ENCODE measurements at places on chromosomes 5 and 9.

- DNase-seq = peak; percentile 25
Measured at GRCh38 chr5:143153332-143154119, 250.0 kb downstream of the NR3C1 start.

DNA sequence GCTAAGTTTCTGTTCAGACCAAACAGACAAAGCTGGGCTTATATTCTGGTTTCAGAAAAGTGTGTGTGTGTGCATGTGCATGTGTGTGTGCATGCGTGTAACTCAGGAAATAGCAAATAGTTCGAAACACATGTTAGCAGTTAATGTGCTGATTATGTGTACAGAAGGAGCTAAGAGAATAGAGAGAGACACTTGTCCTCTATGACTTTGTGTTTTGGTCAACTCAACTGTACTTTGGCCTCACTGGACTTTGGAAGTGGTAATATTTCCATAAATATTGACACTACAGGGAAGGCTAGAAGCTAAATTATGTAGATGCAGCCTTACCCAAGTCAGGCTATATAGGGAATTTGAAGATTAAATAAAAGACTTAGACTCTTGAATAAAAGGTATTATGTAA lies 155.5 kb downstream of the RAB3C start:
- no peak for DNase-seq

DNA sequence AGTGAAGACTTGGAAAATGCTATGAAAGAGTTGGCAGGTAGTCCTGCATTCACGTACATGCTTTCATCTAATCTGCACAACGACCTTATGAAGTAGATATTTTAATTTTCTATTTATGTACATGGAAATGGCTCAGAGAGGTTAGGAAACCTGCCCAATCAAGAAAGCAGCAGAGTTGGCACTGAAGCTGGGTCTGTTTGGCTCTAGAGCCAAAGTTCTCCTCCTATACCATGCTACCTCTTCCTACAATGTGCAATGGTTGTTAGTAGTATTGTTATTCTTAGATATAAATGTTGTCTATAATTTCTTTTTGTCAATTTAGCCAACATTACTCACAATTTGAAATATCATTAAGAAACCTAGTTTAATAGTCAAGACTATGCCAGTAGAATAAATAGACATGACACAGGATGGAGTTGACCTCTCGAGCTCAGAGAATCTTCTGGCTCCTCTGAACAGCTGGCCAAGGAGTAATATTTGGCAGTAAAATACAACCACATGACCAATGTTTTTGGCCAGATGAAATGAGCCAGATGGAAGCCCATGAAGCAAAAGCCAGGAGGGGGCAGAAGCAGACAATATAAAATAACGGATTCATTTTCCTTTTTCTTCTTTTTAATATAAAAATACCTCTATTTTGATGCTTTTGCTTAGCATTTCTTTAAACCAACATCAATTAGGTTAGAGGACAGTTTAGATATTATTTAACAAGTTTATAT lies 542.3 kb downstream of the PDE4D start:
- DNase-seq = no peak

GRCh38 chr5:5719292-5719691 lies 296.8 kb downstream of the ICE1 start:
- no peak for DNase-seq

- DNase-seq = no peak
Measured at GRCh38 chr9:114011313-114011712, 66.8 kb downstream of the AMBP start.

DNA sequence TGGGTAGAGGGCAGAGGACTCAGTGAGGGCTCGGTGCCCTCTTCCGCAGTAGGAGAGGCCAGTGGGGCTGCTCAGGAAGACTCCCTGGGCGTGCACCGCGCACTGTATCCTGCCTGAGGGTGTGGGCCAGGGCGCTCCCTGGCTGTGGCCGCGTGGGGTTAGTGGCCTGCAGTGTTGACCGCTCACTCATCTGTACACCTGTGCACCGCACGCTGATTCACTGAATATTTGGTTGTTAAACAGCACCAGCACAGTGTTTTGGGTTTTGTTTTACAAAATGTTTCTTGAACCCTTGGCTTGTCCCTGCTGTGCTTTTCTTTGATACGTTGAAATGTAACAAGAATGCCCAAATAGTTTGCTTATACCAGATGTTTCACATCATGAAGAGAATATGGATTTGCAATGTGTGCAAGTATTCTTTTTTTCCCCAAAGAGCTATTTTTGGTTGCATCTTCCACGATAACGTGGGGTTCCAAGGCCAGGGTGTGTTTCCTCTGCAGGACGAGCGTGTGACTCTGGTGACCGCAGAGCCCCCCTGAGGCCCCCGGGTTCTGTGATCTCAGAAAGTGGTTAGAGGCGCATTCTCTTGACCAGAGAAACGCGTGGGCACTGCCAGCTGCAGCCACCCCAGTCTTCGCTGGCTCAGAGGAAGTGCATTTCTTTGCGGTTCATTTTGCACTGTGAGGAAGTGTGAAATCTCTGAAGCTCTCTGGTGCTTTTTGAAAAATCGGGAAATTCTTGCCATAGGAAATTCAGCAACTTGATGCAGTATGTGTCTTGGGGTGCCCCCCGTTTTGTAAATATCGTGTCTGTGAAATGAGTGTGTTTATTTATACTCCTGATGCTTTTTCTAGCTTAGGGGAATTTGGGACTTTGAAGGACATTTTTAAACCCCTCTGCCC lies 46.9 kb downstream of the AHRR start:
- DNase-seq = peak; percentile 66

DNA sequence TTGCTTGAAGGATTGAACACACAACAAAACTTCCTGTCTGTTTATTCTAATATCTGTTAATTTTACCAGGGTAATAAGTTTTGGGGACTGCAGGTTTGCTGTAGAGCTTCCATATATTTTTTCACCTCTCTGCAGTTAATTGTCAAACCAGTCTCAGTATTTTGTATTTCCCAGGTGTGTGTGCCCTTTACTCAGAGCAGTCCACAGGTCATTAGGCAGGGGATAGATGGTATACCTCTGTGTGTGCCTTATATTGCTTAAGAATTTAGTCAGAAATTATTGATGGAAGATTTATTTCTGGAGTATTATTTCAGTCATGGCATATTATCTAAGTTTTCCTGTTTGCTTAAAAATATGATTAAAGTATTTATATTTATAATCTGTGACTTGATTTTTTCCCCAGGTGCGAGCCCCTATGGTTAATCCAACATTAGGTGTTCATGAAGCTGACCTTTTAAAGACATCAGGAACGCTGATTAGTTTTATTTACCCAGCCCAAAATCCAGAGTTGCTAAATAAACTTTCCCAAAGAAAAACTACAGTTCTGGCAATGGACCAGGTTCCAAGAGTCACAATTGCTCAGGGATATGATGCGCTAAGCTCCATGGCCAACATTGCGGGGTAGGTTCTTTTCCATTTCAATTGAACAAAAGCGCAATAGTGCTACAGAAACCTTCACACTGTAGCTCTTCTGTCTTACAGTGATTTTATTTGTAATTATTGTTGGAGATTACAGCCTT lies 12.6 kb downstream of the NNT start:
- DNase-seq = no peak

DNA sequence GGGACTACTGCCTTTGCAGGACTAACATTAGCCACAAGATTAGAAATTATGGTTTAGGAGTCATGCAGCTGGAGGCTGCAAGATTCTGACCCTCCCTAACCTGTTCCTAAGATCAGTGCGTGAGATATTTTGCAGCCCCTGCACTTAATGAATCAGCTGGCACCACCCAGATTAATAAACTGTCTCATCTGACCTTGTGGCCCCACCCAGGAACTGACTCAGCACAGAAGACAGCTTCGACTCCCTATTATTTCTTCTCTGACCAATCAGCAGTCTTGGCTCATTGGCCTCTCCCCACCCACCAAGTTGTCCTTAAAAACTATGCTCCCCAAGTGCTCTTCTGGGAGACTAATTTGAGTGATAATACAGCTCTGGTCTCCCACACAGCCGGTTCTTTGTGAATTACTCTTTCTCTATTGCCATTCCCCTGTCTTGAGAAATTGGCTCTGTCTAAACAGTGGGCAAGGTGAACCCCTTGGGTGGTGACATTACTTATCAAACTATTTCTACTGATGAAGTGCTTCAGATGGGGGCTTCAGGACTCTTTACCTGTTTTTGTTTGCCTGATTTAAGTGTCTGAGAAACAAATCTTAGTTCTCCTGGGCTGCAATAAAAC lies 17.0 kb downstream of the CTSL start:
- DNase-seq = no peak

DNA sequence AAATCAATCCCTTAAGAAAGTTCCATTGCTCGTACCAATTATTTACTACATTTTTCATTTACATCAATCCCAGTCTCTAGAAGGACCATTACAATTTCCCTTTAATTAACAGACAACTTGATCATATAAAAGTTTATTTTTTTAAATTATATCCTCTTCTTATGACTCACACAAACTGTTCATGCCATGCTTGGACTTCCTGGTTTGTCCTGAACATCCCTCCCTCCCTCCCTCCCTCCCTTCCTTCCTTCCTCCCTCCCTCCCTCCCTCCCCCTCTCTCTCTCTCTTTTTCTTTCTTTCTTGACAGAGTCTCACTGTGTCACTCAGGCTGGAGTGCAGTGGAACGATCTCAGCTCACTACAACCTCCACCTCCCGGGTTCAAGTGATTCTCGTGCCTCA lies 11.6 kb upstream of the CLTB start:
- DNase-seq = no peak

GRCh38 chr9:132488626-132489025 lies 78.6 kb downstream of the CFAP77 start:
- DNase-seq = no peak
